ENCODE measurements at places on chromosomes 1 and 21.

GRCh38 chr1:10658396-10659066 lies 137.9 kb downstream of the CASZ1 start:
- DNase-seq: no peak

- DNase-seq: no peak
Observed at GRCh38 chr1:211635597-211636205, 39.7 kb downstream of the NEK2 start.

GRCh38 chr1:209621741-209622655 lies 30.2 kb downstream of the LAMB3 start:
- no peak for DNase-seq

DNA sequence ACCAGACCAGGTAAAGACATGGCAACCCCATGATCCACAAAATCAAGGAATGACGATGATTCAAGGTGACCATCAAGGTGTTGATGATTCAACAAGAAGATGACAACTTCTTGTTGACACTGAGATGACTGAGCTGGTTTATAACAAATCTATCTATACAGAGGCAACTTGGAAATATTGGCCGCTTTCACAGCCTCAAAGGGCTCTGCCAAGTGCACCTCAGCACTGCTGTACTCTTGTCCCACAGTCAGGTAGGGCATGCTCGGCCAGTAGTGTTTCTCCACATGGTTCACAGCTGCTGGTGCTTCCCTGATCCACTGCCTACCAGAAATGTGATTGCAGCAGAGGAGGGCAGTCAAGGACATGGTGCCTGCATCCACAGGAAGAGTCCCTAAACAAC lies 125.2 kb upstream of the SYT6 start:
- no peak for DNase-seq

DNA sequence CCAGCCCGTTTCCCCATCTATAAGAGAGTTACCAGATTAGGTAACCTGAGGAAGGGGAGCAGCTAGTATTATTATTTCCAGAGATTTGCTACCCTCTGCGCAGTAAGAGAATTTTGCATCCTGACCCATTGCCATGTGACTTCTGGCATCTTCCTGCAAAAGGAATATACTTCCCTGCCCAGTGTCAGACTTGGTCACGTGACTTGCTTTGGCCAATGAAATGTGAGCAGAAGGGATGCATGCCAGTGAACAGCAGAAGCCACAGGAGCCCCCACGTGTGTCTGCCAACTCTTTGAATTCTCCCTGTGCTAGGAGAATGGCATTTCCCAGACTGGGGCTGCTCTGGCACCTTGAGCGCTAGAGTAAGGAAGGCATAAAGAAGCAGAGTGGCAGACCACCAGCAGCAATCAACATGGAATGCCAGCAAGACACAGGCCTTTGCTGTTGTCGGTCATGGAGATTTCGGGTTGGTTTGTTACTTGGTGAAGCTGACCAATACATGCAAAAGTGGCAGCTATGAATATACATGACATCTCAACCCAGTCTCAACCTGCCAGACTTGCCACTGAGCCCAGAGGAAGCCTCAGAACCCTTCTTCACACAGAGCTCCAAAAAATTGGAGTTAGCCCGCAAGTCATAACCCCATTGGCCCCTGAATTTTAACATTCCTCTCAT lies 26.4 kb upstream of the SDHB start:
- no peak for DNase-seq

- no peak for DNase-seq
Observed at GRCh38 chr1:159175571-159175970, 4.2 kb downstream of the CADM3 start.

DNA sequence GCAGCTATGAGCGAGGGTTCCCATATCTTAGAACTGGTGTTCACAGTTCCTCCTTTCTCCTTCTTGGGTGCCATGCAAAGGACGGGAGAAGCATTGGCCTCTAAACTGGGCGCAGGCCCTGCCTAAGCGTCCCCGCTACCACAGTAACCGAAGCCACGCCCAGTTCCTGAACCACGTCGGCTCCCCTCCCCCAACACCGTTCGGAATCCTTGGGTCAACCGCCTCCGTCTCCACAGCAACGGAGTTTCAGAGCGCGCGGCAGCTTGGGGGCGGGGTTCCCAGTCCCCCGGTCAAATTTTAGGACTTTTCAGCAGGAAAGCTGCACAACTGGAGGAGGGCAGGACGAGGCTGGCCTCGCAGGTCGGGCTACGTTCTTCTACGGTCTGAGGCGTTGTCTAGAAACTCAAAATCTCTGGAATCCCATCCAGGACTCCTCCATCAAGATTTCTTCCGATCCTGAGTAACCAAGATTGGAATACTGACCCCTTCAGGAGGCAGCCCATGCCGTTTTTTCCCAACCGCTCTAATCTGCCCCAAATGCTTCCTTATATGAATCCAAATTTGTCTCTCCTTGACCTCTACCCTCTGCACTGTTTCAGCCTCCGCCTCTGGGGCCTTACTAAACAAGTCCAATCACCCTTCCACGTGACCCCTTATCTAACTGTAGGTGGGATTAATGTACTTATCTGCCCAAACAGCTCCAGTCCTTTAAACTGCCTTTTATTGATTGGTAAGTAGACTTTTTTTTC lies at the start of gene SPAG17:
Gene SPAG17 (minus strand): TSS at position 145 of the 749 bp plus-strand sequence. CDS start 71 bp downstream, at position 74.
- no peak for DNase-seq

All from activated T-cell treated with anti-CD3 and anti-CD28 coated beads for 48 hours (primary cell).